ENCODE measurements at places on chromosomes 3 and 15.

DNA sequence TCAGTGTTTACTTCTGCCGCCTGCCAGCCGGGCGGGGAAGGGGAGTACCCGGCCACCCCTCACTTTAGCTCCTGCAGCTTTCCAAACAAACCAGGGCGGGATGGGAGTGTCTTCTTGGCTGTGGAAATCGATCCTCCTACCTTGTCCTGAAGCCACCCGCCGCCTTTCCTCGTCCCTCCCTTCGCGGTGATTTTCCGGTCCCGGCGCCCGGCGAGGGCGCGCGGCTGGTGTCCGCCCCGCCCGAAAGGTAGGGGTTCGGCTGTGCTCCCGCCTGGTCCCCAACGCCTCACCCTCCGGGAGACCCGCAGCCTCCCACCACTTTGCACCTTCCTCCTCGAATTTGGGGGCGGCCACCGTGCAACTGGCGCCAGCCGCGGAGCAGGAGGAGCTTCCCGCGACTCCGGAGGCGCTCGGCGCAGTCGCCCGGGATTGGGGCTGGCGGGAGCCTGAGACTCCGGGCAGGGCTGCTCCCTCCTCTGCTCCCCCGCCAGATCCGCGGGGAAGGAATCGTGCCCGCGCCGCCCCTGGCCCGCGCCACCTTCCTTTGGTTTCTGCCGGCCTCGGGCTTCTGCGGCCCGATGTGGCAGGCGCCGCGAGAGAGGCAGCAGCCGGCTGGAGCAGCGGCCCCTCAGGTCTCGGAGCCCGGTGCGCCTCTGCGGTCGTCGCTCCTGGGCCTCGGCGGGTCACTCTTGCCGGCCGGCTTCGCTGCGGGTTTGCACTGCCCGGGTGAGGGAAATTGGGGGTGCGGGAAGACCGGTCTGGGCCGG, 30.7 kb upstream of the ST3GAL6 start:
- DNase-seq, result no peak

GRCh38 chr15:98177966-98178592, 217.6 kb downstream of the ARRDC4 start:
- no peak for DNase-seq

DNA sequence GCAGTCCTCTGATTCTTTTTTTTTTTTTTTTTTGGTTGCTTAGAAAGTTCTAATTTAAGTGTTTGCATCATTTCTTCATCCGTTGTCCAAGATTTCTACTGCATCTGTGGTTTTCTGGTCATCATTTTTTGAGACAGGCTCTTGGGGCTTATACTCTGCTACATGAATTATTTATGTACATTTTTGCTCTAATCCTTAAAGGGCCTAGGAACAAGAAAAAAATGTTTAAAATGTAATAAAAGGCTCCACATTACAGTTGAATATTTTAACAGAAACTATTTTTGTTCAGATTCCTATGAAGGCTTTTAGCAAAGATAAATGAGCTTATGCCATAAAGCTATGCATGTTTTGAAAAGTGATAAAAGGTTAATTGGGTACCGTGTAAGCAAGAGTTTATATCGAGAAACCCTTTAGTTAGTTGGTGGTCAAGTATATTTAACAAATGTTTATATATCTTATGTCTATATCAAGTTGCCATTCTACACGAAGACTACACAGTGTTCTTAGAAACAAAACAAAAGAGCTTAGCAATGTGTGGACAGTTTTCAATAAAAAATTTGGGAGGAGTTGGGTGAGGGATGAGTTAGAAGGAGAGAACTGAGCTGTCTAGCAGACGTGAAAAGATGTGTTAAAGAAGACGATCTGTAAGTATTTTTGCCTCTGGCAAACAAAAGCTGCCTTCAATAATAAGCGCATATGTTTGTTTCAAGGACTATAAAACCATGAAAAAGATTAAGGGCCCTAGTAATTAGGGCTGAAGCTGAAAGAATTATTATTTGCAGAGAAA, 563.6 kb upstream of the NAALADL2 start:
- DNase-seq, result no peak

DNA sequence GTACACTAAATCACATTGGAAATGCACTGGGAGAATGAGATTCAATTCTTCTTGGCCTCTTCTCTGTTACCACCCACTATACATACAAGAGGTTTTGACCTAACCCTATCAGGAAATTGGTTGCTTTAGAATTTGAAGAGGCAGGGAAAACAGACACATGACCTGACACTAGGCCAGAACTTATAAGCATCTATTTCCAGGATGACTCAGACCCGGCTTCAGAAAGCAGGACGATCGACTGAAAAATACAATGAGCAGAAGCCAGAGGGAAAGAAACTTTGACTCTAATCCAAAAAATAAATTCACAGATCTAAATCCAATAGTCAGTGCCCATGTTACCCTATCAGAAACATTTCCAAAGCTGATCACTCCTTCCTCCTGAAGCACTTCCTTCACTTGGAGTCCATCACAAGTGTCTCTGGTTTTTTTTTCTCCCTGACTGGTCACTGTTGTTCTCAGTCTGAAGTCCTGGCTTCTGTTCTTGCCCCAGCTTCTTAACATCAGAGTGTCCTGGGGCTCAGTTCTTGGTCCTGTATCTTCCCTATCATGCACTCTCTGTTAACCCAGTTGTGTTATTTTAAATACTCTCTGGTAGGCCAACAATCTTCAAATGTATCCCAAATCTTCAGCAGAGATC, 133.6 kb downstream of the P2RY1 start:
- DNase-seq, result no peak

GRCh38 chr3:147554332-147554731, 145.2 kb downstream of the ZIC1 start:
- DNase-seq, result no peak
